ENCODE measurements at places on chromosomes 12 and 14. TPM values are rescaled to one million over a fixed set of nuclear protein-coding genes. Genes with fewer than 3 reads are reported as not detected.

DNA sequence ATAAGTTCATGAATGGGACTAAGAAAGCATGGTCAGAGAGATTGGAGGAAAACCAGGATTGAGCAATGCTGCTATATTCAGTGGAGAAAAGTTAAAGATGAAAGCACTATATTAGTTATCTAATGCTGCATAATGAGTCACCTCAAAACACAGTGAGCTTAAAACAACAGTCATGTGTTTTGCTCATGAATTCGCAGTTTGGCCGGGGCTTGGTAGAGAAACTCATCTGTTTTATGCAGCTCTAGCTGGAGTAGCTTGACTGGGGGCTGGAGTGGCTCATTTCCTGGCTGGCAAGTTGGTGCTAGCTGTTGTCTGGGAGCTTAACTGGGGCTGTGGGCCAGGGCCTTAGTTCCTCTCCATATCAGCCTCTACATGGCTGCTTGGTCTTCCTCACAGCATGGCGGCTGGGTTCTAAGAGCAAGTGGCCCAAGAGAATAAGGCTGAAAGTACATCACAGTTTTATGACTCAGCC lies 90.1 kb downstream of the ADCK1 start:
- DNase-seq = peak; percentile 86

- no peak for DNase-seq
Observed at GRCh38 chr14:87059060-87059839, 933.7 kb downstream of the GALC start.

NUAK1 gene
- polyA plus RNA-seq = 7.4 TPM

GYS2 gene
- not detected for polyA plus RNA-seq

Data from mammary epithelial cell (primary cell).